Left renal pelvis (tissue), 4 donors: ENCODE measurements at places on chromosomes 4 and X. TPM values are rescaled to one million over a fixed set of nuclear protein-coding genes. Genes with fewer than 3 reads are reported as not detected.

- no peak for DNase-seq
Measured at GRCh38 chr4:150087006-150087405, 8.8 kb downstream of the DCLK2 start.

DNA sequence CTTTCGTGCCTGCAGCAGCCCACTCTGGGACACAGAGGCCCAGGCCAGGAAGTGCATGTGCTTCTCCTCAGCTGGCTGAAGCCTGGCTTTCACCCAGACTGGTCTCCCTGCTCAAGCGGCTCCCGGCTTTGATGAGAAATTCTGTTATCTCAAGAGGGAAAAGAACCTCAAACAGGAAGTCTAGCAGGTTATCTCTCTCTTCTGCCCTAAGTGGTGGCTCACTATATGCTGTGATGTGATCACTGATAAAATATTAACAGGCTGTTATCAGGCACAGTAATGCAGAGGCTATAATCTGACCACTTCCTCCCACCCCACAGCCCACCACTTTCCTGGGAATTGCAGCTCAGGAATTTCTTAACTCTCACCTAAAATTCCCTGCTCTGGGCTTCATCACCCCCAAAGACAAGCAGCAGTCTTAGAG lies 13.3 kb downstream of the CLDN2 start:
- no peak for DNase-seq

DNA sequence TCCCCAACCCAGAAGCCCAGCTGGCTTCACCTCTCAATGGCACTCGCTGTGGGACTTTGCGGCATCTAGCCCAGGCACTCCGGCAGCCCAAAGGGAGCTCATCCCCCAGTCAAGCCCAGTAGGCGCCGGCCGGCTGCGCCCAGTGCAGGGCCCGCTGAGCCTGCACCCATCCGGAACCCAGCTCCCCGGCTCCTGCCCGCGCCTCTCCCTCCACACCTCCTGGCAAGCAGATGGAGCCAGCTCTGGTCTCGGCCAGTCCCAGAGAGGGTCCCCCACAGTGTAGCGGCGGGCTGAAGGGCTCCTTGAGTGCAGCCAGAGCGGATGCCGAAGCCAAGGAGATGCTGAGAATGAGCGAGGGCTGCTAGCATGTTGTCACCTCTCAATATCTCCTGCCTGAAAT lies 116.8 kb upstream of the UGT8 start:
- no peak for DNase-seq

GRCh38 chr4:101762025-101762424 lies 28.5 kb upstream of the BANK1 start:
- no peak for DNase-seq

GRCh38 chrX:111585337-111585736 lies 73.9 kb downstream of the SERTM2 start:
- DNase-seq, result no peak

DNA sequence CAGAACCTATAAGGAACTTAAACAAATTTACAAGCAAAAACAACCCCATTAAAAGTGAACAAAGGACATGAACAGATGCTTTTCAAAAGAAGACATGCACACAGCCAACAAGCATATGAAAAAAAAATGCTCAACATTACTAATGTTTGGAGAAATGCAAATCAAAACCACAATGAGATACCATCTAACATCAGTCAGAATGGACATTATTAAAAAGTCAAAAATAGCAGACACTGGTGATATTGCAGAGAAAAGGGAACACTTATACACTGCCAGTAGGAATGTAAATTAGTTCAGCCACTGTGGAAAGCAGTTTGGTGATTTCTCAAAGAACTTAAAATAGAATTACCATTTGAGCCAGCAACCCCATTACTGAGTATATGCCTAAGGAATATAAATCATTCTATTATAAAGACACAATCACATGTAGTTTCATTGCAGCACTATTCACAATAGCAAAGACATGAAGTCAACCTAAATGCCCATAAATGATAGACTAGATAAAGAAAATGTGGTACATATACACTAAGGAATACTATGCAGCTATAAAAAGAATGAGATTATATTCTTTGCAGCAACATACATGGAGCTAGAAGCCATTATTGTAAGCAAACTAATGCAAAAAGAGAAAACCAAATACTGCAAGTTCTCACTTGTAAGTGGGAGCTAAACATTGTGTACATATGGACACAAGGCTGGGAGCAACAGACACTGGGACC lies 1509.4 kb downstream of the TECRL start:
- no peak for DNase-seq

DNA sequence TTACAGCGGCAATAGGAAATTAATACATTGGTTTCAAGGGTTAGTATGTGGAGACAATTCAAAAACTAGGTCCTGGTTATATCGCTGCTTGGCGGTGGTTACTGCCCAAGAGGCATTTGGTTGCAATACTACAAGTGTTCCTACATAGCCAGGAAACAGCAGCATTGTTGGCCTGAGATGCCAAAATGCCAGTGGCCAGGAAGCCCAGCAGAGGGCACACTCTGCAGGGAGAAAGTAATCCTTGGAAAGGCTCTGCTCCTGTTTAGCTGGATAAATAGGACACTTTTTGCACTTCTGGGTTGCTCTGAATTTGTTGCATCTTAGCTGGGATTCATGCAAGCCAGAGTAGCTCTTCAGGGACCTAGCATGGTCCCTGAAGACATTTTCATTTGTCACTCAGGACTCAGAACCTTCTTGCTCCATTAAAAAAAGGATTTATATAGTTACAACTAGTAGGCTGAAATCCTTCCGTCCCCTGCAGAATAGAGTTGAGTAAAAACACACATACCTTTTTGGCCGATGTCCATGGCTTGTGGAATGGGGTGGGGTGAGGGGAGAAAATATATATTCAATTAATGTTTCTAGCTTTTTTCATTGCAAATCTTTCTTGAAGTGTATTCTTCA lies 8.1 kb upstream of the GPR119 start:
- peak; percentile 19 for DNase-seq

- peak; percentile 79 for DNase-seq
Measured at GRCh38 chrX:150982788-150983520, at the start of gene HMGB3. HMGB3 (plus strand) TSS chrX:150983335; CDS start chrX:150985600, 2,265 bp downstream.

Gene FGFR3
- polyA plus RNA-seq, result 136 TPM

GRCh38 chr4:73499996-73500765 lies 18.6 kb downstream of the AFM start:
- DNase-seq, result no peak

GRCh38 chr4:108006361-108006760 lies 16.7 kb downstream of the HADH start:
- DNase-seq, result no peak

Gene CFI
- 77.5 TPM for polyA plus RNA-seq

DNA sequence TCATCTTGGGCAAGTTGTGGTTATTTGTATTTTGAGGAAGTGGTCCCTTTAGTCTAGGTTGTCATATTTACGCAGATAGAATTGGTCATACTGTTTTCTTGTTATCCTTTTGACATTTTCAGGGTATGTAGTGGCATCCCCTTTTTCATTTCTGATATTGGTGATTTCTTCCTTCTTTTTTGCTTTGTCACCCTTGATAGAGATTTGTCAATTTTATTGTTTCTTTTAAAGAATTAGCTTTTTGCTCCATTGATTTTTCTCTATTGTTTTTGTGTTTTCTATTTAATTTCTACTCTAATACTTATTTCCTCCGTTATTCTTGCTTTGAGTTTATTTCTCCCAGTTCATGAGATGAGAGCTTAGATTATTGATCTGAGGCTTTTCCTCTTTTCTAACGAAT lies 87.7 kb downstream of the CPEB2 start:
- DNase-seq, result no peak

GRCh38 chrX:9416562-9417348 lies 48.1 kb upstream of the TBL1X start:
- DNase-seq, result no peak

DNA sequence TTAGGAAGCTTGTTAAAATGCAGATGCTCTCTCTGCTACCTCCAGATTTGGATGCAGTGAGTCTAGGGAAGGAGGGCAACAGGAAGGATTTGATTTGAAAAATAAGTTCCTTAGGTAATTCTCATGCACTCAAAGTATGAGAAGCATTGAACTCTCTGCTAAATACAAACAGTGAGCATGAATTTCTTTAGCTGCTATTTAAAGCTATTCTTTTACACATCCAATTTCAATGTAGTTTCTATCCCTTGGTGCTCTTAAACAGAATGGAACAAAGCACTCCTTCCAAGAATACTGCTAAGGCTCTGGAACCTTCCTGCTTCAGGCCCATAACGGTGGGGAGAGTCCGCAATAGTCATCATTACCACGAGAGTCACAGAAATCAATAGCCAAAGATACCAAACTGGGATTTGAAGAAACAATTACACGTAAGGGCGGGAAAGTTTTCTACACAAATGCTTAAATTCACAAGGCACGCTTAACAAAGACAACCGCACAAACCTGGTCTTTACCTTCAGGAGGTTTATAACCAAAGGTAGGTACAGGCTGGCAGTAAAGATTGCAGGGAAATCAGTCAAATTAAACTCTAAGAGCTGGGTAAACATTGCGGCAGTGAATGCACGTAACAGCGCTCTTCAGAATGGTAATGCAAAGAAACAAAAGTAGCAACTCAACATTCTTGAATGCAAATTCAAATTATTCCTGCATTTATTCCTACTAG lies 123.2 kb upstream of the NAP1L5 start:
- DNase-seq, result no peak

Gene NDNF
- 63.2 TPM for polyA plus RNA-seq

Gene DRP2
- polyA plus RNA-seq, result 1.9 TPM

- no peak for DNase-seq
Measured at GRCh38 chr4:52095374-52095773, 44.3 kb downstream of the SPATA18 start.

- no peak for DNase-seq
Measured at GRCh38 chr4:85932500-85933290, 427.2 kb downstream of the MAPK10 start.

DNA sequence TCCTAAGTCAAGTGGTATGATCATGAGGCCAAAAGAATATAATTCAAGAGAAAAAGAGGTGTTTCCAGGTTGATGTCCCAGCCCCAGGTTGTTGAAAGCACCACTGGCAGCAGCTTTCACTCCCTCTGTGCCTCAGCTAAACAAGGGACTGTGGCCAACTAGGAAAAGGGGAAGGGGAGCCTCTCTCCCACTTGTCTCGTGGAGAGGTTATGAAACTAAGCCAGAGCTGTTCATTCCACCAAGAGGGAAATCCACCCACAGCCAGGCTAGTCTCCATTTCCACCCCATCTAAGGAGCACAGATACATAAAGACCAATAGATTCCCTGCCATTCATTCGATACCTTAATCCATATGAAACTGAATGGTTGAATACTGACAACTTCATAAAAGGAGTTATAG lies 8.1 kb downstream of the ANXA5 start:
- no peak for DNase-seq

GRCh38 chrX:134544135-134544512 lies 84.2 kb downstream of the HPRT1 start:
- DNase-seq, result no peak

DNA sequence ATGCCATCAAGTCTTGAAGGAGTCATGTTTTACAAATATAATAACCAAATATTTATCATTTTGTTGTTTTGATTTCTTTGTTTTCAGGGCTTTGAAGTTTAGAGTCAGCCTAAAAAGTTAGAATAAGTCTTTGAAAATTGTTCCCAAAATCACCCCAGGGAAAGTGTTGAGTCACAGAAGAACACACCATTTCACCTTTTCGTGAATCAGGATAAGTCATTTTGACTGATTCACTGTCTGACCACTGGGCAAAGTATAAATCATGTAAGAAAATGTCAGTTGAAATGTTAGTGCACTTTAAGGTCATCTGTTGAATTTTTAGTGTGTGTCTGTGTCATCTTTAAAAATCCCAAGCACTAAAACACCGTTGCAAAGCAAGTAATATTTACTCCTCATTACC lies 1320.1 kb downstream of the RPA4 start:
- DNase-seq, result no peak

Gene GAGE12G
- polyA plus RNA-seq, result not detected

Gene NXT2
- polyA plus RNA-seq, result 16.0 TPM

Gene GPR143
- polyA plus RNA-seq, result 1.7 TPM

- no peak for DNase-seq
Measured at GRCh38 chrX:31606771-31607170, 534.9 kb upstream of the FTHL17 start.

- no peak for DNase-seq
Measured at GRCh38 chr4:6539009-6539764, 35.8 kb upstream of the MAN2B2 start.

- DNase-seq, result no peak
Measured at GRCh38 chr4:144580430-144580829, 65.5 kb upstream of the HHIP start.

Gene CYTL1
- 13.1 TPM for polyA plus RNA-seq

- DNase-seq, result no peak
Measured at GRCh38 chrX:50707955-50708699, 105.9 kb downstream of the SHROOM4 start.

Gene NEUROG2
- polyA plus RNA-seq, result not detected

- DNase-seq, result no peak
Measured at GRCh38 chr4:89001647-89002445, 55.1 kb downstream of the FAM13A start.

DNA sequence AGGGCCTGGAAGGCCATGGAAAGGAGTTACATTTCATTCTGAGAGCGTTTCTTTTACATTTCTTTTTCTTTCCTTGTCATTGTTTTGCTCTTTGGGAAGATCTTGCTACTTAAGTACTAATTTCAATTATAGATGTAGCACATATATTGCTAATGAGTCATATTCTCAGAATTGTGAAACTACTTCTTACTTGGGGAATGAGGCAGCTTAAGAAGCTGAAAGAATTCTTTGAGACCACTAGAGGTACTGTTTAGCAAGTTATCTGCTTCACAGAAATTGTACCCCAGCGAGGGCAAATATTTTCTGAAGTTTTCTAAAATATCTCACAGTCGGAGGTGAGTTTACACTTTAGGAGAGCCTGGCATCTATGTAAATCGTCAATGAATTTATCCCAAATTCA lies 100.6 kb downstream of the AFF2 start:
- DNase-seq, result no peak

Gene APLN
- polyA plus RNA-seq, result 7.4 TPM

DNA sequence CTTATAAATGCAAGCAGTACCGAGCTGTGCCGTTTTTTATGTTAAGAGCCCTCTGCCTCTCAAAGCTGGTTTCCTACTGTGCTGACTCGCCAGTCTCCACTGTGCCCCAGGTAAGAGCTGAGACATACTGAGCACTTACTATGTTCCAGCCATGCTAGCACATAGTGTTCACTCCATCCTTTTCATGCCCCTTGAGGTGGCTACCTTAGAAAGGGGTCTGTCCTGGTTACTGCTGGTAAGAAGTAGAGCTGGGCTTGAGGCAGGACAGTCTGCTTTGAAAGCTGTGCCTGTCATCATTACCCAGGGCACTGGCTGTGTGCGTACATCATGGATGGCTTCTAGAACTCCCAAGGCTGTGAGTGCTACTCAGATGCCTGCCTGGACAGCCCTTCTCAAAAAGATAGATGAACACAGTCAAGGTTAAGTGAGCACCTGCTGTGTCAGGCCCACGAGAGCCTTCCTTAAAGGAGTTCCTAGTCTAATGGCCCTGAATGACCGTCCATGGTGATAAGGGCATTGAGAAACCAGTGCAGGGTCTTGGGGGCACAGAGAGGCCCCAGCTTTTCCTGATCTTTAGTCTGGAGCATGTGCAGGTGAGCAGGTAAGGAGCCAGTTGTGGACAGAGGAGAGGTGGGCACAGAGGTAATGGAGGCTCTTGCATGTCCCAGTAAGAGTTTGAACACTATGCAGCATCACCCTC lies 1.6 kb downstream of the STK32B start:
- no peak for DNase-seq

GRCh38 chrX:69379412-69379811 lies 124.7 kb upstream of the NALF2 start:
- DNase-seq, result no peak
